Hematopoietic multipotent progenitor cell treated with erythropoietin and hydrocortisone succinate and interleukin-3 and kit ligand, for 6 days (in vitro differentiated cells): ENCODE measurements at places on chromosomes 5 and 9.

DNA sequence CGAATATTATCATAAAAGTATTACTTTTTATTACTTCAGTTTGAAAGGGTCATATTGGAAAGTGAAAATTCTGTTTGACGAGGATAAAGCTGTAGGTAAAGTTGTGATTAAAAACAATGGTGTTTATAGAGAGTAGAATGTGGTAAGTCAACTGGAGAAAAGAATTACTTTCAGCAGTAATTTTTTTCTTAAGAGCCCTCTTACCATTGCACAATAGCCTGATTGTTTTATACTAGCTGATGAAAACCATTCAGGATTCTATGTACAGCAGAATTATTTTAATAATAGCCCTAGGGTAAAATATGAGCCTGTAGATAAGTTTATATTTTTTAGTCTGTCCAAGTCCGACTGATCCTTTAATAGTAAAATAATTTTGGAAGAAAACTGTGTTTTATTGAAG lies 16.6 kb downstream of the CDC42SE2 start:
- no peak for DNase-seq

- DNase-seq, result no peak
Measured at GRCh38 chr9:78436873-78437272, 139.9 kb downstream of the PSAT1 start.

DNA sequence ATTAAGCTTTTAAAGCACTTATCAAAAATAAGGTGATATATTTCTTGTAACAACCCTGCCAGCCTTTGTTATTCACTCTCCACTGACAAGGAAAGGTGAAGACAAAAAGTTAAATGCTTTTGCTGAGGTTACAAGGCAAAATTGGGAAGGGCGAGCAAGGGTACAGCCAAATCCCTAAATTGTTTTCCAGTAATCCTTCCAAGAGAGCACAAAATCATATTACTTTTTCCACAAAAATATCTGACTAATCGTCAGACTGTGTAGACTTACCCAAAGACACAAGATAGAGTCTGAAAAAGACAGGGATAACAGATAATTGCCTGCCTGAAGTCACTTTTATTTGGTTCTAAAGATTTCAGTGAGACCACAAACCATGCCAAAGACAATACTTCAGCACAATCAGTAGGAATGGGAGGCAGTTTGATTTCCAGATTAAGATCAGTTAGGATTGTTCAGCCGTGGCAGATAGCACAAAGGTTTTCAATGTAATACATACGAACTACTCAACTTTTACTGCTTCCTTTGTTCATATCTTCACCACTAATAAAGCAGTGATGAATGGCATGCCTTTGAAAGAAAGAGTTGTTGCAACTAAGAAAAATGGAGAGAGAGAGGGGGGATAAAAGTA lies 383.8 kb upstream of the TUSC1 start:
- DNase-seq, result no peak

DNA sequence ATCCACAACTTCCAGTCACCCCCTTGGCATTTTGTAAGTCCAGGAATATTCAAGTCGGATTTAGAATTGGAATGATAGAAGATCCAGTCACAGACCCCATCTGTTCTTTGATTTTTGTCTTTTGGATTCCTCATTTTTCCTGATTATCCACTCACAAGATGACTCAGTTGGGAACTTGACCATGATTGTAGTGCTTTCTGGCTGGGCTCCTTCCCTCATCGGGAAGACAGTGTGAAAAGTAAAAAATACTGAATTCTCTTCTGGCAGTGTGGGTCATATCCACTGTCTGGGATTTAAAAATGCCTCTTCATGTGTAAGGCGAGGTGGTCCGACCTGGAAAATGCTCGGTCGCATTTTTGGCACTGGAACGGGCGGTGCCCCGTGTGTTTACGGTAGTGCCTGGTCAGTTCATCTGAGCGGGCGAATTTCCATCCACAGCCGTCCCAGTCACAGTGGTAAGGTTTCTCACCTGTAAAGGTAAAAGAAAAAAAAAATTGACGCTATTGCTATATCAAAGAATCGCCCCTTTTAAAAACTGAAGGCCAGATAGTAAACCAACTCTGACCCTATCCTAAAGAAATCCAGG lies 4.0 kb downstream of the KLF4 start:
- no peak for DNase-seq

DNA sequence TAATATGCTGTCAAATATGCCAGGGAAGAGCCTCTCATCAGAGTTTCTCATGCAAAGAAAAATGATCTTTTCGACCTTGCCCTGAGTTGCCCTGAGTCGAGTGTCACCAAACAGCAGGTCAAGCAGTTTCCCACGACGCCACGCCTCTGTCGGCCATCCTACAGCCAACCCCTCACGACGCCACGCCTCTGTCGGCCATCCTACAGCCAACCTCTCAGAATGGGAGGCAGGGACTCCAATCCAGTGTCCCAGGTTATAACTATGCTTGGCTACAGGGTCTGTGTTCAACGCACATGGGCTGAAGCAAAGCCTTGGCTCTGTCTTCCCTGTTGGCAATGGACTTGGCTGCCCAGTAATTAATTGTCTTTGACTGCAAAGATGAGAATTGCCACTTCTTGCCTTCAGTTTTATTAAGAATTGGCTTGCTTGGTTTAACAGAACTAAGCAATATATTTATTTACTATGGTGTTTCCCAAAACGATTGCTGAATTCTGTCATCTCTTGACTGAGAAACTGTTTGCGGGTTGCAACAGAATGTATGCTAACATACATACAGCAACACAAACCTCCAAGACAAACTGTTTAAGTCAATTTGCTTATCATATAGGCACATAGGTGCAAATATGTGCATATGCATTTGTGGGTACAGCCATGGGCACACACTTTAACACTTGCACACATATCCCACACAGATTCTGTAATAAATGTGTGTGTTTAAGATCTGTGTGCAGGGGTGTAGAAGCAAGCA lies 352.9 kb downstream of the GLIS3 start:
- no peak for DNase-seq

DNA sequence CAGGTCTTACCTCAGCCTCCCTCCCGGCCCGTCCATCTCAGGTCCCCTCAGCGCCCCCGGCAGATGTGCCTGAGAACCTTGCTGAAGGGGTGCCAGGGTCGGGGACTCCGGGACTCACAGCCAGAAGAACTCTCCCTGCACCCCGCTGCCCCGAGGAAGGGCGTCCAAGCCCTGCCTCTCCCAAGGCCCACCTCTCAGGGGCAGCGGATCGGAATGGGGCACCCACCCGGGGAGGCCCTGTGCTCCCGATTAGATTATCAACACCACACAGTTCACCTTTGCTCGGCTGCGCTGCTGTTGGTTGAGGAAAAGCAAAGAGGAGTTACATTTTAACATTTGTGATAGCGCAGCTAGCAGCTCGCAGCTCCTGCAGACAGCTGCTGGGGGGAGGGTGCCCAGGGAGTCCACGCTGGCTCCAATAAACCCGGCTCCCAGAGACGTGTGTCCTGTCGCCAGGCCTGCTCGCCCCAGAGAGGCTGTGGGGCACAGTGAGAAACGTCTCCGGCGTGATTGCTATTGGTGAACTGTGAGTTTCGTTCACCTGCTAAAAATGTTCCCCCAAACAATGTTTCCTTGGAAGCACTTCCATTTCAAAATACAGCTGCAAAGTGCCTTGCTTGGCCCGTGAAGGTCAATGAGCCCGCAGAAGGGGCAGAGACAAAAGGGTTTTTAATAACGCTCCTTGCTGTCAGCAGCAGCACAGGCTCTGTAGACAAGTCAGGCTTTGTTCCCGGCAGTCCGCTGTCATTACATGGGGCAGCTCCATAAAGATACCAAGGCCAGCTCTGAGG lies 18.6 kb upstream of the SLC6A19 start:
- DNase-seq, result no peak

DNA sequence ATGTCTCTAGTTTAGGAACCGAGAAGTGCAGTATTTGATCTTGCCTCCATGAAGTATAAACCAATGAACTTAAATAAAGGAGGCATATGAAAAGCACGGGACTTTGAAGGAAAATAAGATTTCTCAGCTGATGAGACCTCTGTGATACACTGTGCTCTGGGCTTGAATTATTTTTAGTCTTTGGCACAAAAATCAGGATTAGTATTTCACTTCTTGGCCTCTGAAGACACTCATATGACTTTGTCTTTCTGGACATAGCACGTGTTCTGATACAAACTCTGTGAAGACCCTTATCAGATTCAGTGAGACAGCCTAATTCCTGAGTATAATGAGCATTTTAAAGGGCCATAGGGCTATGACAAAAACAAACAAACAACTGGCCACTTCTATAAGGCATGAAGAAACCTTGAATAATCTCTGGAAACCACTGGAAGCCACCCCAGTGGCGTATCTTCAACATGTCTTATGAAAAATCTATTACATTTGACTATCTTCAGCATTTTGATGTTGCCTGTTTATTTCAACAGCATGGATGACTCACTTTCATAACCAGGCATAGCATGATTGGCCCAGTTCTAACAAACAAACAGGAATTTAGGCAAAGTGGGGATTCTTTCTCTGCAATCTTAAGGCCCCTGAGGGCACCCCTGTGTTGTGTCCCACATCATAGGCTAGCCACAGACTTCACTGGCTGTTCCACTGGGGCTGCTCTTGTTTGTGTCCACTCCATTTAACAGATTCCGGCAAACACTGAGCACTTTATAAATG lies 90.3 kb upstream of the ZNF462 start:
- no peak for DNase-seq

DNA sequence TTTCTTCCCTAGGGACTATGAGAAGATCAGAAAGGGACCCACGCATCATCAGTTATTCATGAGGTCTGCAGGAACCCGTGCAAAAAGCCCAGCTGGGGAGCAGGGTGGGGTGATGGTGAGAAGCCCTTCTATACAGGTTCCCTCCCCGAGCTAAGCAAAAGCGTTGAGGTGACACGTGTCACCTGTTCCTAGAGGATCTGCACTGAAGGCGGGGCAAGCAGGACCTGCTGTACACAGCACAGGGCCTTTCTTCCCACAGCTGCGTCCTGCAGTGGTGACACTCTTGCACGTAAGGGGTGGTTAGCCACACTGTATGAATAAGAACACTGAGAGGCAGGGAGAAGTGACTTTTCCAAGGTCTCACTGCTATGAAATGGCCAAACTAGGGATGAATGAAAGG lies 37.2 kb upstream of the SH3PXD2B start:
- DNase-seq, result no peak

DNA sequence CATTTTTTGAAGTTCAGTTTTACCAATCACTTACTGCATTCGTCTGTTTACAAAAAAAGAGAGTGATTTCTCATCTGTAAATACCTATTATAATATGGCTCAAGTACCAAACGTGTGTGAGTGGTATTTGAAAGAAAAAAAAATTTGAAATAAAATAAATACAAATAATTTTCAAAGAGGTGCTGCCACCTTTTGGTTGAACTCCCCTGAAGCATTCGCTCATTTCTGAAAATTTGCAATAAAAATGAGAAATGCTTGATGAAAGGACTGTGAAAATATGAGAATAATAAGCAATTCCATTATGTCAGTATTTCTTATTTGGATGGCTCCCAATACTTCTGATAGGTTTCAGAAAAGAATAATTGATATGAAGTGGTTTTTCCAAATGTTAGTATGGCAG lies 409.9 kb downstream of the CTNND2 start:
- peak; percentile 23 for DNase-seq

DNA sequence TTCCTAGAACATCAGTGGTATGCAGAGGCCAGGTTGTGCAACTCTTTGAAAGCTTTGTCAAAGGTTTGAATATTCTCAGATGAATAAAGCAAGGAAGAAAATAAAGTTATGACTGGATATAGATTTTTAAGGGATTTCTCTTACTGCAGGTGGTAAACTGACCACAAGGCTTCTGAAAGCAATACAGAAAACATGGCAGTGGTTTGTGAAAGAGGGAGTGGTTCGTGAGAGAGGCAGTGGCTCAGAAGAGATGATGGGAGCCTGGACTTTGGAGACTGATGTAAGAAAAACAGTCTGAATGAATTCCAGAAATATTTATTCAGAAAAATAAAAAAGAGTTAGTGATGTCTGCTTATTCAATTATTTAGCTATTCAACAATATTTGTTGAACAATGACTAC lies 380.4 kb upstream of the CTNND2 start:
- DNase-seq, result no peak

- DNase-seq, result peak; percentile 37
Measured at GRCh38 chr9:90801973-90802322, 329 bp downstream of the SYK start.

DNA sequence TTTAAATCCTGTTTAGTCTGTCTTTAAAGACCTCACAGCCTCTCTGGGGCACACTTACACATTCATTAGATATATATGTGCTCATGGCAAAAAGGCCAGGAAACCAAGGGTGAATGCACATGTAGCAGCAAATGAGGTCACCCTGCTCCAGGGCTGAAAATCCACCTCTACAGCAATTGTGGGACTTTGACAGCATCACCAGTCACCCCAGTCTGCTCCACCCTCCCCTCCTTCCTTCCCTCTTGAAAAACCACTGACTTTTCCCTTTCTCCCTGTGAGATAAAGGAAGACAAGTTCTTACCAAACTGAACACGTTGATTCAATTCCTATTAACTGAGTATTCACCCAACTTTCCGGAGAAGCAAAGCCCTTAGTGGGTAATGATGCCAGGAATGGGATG lies 15.2 kb upstream of the SH3RF2 start:
- no peak for DNase-seq

DNA sequence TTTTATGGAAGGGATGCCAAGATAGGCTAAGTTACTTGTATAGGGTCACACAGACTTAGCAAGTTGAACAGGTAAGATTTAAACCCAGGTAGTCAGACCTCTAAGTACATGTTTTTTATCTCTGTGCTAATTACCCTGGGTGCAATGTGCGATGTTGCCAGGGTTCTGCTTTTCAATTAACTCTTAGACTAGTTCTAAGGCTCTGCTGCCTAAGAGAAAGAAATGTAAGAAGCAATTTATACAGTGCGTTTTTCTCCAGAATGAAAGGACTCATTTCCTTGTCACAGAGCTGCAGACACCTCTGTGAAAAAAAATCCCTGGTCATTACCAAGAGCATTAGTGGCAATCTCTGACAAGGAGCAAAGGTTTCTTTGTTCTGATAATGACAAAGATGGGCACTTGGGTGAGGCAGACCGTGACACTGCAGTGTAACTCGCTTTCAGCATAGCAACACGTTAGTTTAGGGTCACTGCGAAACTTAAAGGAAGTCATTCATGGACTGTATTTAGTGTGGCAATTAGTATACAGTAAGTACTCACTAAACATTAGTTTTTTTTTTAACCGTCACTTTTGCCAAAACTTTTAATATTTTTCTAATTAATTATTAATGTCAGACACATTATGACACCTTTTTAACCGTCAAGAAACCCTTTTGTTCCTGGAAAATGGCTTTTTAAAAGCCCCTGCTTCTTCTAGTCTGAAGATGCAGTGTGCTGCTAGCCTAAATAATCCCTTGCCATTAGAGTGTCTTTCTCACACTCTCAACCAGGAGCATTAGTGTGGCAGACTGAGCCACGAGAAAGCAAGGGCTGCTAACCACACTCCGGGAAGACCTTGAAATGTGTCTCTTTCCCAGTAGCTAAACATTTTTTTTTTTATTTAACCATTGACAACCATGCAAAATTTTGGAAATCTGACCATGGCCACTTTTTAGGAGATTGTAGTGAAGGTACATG lies 520.0 kb upstream of the C9orf72 start:
- DNase-seq, result no peak

DNA sequence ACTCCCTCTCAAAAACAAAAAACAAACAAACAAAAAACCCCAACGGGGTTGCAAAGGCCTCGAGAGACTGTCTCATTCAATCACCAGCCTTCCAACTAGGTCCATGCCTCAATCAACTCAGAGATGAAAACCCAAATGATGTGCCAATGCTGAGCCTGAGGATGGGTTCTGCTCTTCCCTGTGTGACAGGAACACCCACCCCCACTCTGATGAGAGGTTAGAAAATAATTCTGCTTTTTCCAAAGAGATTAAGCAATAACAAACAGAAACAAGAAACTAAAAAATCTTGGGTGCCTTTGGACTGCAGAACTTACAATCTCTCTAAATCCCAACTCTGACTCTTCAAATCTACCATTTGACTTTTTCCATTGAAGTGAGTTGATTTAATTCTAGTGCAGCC lies 25.5 kb upstream of the FBP1 start:
- no peak for DNase-seq
